ENCODE measurements at places on chromosomes 1 and 21.

GRCh38 chr1:214967865-214968575, 114.5 kb upstream of the KCNK2 start:
- no peak for DNase-seq

- DNase-seq: no peak
Measured at GRCh38 chr1:61050541-61051442, 31.6 kb upstream of the NFIA start.

DNA sequence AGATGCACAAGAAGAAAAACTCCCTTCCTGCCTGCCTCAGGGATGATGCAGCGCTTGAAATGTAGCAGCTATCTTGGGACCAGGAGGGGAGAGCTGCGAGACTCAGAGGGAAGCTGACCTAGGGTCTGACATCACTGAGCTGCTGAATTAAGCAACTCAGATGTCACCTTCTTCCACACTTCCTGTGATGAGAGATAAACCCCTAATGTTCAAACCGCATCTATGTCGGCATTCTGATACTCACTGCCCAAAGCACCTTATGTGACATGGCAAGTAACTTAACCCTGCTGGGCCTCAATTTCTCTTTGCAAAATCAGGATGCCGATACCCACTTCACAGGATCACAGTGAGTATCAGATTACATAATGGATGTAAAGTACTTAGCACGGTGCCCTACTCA, 9.1 kb upstream of the AK2 start:
- DNase-seq: no peak

- no peak for DNase-seq
Measured at GRCh38 chr21:25092441-25093011, 514.8 kb downstream of the MRPL39 start.

DNA sequence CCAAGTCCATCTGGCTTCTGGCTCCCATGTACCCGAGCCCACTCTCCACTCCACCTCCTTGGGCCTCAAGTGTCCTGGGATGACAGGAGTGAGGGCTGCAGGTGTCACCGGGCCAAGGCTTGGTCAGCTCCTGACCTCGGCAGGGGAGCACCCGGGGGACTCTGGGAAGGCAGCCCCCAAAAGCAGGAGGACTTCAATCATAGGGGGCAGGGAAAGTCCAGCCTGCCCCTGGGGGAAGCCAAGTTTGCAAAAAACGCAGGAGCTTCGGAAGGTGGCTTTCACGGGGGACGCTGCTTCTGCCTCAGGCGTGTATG, 56.8 kb downstream of the KCNAB2 start:
- no peak for DNase-seq

GRCh38 chr1:19319196-19319595, 7.1 kb downstream of the SLC66A1 start:
- DNase-seq: no peak

DNA sequence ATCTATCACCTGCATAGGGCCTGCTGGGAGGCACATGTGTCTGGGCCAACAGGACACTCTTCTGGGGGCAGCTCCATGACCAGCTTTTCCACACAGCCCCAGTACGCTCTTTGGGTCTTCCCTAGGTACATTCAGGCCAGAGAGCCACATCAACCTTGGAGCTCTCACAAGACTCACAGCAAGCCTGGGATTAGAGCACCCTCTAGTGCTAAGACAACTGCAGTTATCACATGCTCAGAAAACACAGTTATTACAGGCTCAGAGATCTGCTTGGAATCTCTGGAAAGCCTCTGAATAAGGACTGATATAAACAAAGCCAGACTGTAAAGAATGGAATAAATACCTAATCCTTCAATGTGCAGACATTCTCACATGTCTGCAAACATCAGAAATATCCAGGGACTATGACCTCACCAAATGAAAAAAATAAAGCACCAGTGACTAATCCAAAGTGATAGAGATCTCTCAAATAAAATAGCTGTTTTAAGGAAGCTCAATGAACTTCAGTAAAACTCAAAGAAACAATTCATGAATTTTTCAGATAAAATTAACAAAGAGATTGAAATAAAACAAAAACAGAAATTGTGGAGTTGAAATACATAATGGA, 563.9 kb upstream of the NR5A2 start:
- DNase-seq: peak; percentile 81

DNA sequence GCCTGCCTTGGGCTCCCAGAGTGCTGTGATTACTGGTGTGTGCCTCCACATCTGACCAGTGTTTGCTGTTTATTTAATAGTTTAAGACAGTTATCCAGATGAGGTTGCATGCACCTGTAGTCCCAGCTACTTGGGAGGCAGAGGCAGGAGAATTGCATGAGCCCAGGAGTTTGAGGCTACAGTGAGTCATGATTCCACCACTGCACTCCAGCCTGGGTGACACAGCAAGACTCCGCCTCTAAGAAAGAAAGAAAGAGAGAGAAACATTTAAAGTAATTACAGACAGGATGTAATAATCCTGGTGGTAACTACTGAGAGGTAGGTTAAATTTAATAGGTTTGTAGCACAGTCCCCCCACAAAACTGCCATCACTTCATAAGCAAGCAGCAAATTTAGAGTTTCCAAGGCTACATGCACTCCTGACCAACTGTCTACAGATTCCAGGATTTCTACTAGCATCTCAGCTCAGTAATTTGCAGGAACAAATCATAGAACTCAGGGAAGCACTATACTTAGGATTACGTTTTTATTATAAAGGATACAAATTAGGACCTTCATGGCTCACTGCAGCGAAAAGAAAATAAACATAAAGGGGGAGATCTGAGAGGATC, 89.6 kb downstream of the PKN2 start:
- DNase-seq: no peak
